Lower lobe of right lung (tissue), 2 donors: ENCODE measurements at places on chromosomes 2 and 18. TPM values are rescaled to one million over a fixed set of nuclear protein-coding genes. Genes with fewer than 3 reads are reported as not detected.
A peak's percentile ranks its signal among the peaks of the same experiment; 100 is the strongest.

DOK6 gene
- total RNA-seq: 3.2 TPM

TTN gene
- total RNA-seq: 40.3 TPM

REG3G gene
- total RNA-seq: not detected

GRCh38 chr2:17156086-17156485 lies 362.2 kb downstream of the RAD51AP2 start:
- H3K27ac ChIP-seq: no peak overlapping the region
- no peaks in the 10 kb centered on the region for H3K4me1 ChIP-seq
- DNase-seq: no peak
- no peak overlapping the region for H3K4me3 ChIP-seq

- H3K27ac ChIP-seq: peak overlapping the region; percentile 88
- H3K27me3 ChIP-seq: no peaks in the 10 kb centered on the region
- H3K36me3 ChIP-seq: no peaks in the 10 kb centered on the region
- no peak for DNase-seq
- peaks cover 38% of the 10 kb centered on the region for H3K4me1 ChIP-seq
- H3K4me3 ChIP-seq: peak overlapping the region; percentile 91
Measured at GRCh38 chr2:61015976-61016375, 1.5 kb upstream of the PEX13 start.

DNA sequence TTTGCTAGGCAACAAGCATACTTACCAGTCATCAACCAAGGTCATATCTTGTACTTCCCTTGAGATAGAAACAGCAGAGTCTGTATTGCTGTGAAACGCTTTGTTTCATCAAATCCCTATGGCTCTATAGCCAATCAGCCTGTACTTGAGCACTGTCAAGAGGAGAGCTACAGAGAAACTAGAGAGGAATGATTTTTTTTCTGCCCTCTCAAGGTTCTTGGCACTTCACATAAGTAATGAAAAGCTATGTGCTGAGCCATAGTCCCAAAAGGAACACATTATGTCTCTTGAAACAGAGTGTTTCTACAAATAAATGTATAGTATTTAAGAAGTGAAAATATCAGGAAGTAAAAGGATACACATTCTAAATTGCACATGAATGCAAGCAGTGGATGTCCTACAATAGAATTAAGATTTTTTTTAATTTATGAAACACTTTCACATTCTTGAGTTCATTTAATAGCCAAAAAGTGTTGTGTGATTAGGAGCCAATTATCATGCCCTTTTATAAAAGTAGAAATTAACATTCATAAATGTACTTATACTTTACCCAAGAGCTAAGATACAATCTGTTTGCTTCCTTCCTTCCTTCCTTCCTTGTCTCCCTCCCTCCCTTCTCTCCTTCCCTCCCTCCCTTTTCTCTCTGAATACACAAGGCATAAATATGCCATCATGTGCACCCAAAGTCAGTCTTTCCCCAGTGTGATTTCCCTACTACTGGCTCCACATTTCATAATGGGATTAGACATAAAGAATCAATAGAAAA lies 131.8 kb downstream of the CSRNP3 start:
- no peak for DNase-seq
- H3K36me3 ChIP-seq: no peaks in the 10 kb centered on the region

DNA sequence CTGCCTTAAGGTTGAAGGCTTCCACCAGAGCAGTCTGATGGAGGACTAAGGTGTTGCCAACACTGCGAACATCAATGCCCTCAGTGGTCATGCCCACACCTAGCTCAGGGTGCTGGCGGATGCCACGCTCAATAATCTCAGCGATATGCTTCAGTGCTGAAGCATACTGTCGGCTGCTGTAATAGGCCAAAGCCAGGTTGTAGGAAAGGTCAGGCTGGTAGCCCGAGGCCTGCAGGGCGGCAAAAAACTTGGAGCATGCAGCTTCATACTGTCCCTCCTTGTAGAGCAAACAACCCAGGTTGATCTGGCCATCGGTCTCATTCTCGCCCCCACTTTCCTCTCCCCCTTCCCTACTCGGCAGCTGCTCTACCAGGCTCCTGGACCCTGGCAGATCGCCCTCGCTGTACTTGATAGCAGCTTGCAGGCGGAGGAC lies 159.4 kb downstream of the AGPS start:
- peak overlapping the region; percentile 96 for H3K27ac ChIP-seq
- H3K4me3 ChIP-seq: peak overlapping the region; percentile 68
- H3K4me1 ChIP-seq: peaks cover 10% of the 10 kb centered on the region
- peak; percentile 75 for DNase-seq
- no peaks in the 10 kb centered on the region for H3K36me3 ChIP-seq
- H3K27me3 ChIP-seq: no peaks in the 10 kb centered on the region

DNA sequence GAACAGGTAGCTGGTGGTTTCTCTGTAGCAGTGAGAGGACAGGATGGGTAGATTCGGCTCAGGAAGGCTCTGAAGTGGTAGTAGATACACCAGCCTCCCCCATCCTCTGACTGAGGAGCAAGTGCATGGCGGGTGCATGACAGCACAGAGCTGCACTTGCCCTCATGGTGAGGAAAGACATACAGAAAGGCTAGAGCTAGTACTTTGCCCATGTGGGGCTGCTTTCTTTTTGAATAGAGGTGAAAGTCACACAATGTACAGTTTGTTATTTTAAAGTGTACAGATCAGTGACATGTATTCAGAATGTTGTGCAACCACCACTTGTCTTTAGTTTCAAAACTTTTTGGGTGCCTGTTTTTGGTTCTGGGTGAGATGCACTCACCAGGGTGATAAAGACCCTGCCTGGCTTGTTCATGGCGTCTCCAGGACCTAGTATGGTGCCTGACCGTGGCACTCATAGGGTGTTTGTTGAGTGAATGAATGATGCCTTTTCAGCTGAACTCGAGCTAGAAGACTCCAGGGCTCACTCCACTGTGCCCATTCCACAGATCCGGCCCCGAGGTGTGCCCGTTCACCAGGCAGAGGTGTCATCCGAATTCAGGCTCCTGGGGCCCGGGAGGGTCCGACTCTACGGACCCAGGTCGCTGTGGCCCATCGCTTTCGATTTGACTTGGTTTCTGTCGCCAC lies 421 bp upstream of the VAMP5 start:
- peak overlapping the region; percentile 77 for H3K4me3 ChIP-seq
- DNase-seq: no peak
- no peaks in the 10 kb centered on the region for H3K27me3 ChIP-seq
- peaks cover 83% of the 10 kb centered on the region for H3K4me1 ChIP-seq

- H3K27ac ChIP-seq: no peak overlapping the region
- no peaks in the 10 kb centered on the region for H3K36me3 ChIP-seq
- no peaks in the 10 kb centered on the region for H3K27me3 ChIP-seq
- no peaks in the 10 kb centered on the region for H3K4me1 ChIP-seq
Measured at GRCh38 chr18:48129621-48130082, 199.2 kb upstream of the SMAD2 start.

GRCh38 chr18:25898965-25899364 lies 191.4 kb downstream of the SS18 start:
- no peak overlapping the region for H3K4me3 ChIP-seq
- H3K4me1 ChIP-seq: no peaks in the 10 kb centered on the region
- no peaks in the 10 kb centered on the region for H3K36me3 ChIP-seq
- no peaks in the 10 kb centered on the region for H3K27me3 ChIP-seq
- DNase-seq: no peak
- no peak overlapping the region for H3K27ac ChIP-seq

ZNF892 gene
- 3.9 TPM for total RNA-seq

DNA sequence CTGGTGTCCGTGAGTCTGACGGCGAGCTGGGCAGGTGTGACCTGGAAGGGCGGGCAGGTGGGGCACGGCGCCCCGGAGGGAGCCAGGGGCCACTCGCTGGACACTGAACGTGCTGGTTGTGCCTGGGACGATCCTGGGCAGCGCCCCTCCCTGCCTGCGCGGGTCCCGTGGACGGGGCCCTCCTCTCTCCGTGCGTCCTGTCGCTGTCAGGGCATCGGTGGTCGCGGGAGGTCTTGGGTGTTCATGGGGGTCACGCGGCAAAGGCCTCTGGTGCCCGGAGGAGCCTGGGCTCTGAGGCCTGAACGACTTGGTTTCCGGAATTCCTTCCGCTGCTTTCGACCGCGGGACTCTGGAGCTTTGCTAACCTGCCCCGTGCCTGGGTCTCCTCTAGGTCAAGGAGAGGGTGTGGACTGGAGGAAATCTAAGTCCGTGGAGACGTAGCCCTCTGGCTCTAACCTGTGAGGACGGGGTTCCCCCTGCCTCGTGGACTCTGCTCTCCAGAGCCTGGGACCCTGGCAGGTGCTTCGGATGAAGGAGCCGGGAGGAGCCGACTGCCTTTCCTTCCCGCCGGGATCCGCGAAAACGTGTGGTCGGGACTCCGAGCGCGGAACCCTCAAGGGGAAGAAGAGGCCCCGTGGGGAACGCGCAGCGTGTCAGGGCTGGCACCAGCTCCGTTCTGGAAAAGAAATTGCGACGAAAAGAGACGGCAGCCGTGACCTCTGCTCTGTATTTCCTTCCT lies 14.7 kb downstream of the SOX11 start:
- peaks cover 13% of the 10 kb centered on the region for H3K27me3 ChIP-seq
- no peaks in the 10 kb centered on the region for H3K4me1 ChIP-seq
- no peaks in the 10 kb centered on the region for H3K36me3 ChIP-seq
- no peak overlapping the region for H3K27ac ChIP-seq
- no peak for DNase-seq

NT5DC4 gene
- 0.53 TPM for total RNA-seq

UGT1A8 gene
- total RNA-seq: not detected

VWA3B gene
- 7.9 TPM for total RNA-seq

RUFY4 gene
- not detected for total RNA-seq

MATN3 gene
- 8.1 TPM for total RNA-seq

DNA sequence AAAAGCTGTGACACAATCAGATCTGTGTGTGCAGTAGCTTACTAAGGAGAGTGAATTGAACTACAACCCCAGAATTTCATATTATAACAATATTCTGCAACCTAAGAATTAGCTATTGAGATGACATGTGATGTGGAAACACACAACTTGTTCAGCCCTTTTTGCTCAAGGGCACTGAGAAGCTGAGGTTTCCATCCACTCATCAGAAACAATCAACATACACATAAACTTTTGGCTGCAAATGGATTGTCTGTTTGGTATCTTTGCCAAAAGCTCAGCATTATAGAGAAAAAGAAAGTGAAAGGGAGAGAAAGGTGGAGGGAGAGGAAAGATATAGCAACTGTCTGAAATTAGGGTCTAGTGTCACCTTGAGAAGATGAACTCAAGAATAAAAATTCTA lies 117.2 kb upstream of the KLF7 start:
- no peaks in the 10 kb centered on the region for H3K36me3 ChIP-seq
- H3K27me3 ChIP-seq: no peaks in the 10 kb centered on the region
- no peak overlapping the region for H3K4me3 ChIP-seq
- H3K27ac ChIP-seq: no peak overlapping the region

- no peak for DNase-seq
- H3K27ac ChIP-seq: no peak overlapping the region
- H3K36me3 ChIP-seq: peaks cover 4% of the 10 kb centered on the region
- H3K27me3 ChIP-seq: no peaks in the 10 kb centered on the region
Measured at GRCh38 chr18:49371786-49372185, 88.7 kb downstream of the DYM start.

NPC1 gene
- total RNA-seq: 114 TPM

IL1F10 gene
- not detected for total RNA-seq

- no peaks in the 10 kb centered on the region for H3K27me3 ChIP-seq
- H3K36me3 ChIP-seq: no peaks in the 10 kb centered on the region
- DNase-seq: no peak
- peaks cover 23% of the 10 kb centered on the region for H3K4me1 ChIP-seq
- H3K27ac ChIP-seq: peak overlapping the region; percentile 20
- H3K4me3 ChIP-seq: no peak overlapping the region
Measured at GRCh38 chr2:237451643-237452469, 35.2 kb upstream of the MLPH start.

DNA sequence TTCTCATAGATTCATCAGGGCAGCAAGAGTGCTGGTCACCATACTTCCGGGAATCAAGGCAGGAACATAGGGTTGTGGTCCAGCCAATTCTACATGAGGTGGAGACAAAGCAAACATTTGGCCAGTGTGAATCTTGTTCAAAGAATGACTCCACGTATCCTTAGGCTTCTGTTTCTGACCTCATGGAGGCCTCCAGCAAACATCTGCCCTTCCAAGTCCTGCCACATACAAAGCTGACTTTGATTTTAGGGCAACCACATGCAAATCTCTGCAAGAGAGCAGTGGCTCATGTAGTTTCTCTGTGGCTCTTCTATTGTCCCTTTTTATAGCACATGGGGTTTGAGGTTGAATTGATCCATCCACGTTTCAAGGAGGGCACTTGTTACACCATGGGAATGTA lies 132.1 kb upstream of the MMADHC start:
- H3K4me1 ChIP-seq: no peaks in the 10 kb centered on the region
- DNase-seq: no peak
- H3K36me3 ChIP-seq: no peaks in the 10 kb centered on the region
- H3K27ac ChIP-seq: no peak overlapping the region

DNA sequence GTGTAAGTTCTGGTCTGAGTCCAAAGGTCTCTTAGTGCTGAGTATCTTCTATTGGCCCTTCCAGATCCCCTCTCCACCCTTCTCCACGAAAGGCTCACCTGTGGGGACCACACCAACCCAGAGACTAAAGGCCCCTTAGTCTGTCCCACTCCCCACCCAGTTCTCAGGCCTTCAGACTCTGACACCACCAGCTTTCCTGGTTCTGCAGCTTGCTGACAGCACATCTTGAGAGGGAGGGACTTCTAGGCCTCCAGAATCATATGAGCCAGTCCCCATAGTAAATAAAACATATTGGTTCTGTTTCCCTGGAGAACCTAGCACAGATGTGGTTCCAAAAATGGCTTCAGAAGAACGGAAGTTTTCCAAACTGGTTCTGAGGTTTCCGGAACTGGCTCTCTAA lies 38.5 kb upstream of the KLF11 start:
- no peaks in the 10 kb centered on the region for H3K27me3 ChIP-seq
- H3K4me1 ChIP-seq: peaks cover 23% of the 10 kb centered on the region
- no peaks in the 10 kb centered on the region for H3K36me3 ChIP-seq
- DNase-seq: no peak

KRTCAP3 gene
- total RNA-seq: 18.8 TPM

GRCh38 chr2:54298514-54298913 lies 42.5 kb upstream of the TSPYL6 start:
- no peak overlapping the region for H3K4me3 ChIP-seq
- no peak overlapping the region for H3K27ac ChIP-seq
- no peaks in the 10 kb centered on the region for H3K27me3 ChIP-seq
- no peaks in the 10 kb centered on the region for H3K36me3 ChIP-seq

DNA sequence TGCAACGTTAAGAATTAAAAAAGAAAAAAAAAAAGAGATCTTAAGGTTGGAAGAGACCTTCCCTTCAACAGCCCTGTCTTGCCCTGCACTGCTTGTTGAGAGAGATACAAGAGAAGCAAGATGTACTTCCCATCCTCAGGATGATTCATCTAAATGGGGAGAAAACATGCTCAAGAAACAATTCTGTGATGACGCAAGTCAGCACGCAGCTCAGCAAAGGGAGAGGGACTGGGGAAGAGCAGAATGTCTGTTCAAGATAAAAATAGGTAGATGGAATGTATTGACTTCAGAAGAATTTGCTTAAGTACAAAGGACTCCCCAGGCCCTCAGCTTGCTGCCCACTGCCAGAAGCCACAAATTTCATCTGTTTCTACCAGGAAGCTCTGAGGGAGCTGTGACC lies 198.2 kb upstream of the SPRED2 start:
- no peak overlapping the region for H3K4me3 ChIP-seq
- H3K4me1 ChIP-seq: no peaks in the 10 kb centered on the region
- peaks cover 5% of the 10 kb centered on the region for H3K27me3 ChIP-seq
- H3K27ac ChIP-seq: no peak overlapping the region
- no peaks in the 10 kb centered on the region for H3K36me3 ChIP-seq

NEUROD1 gene
- total RNA-seq: not detected

SLC11A1 gene
- 419 TPM for total RNA-seq

SERPINB2 gene
- total RNA-seq: not detected
